GOT3 (cell line): ENCODE measurements at places on chromosomes 1 and 21.

- DNase-seq: no peak
These were observed 699 bp upstream of the RGS2 start for GRCh38 chr1:192808163-192808517.

DNA sequence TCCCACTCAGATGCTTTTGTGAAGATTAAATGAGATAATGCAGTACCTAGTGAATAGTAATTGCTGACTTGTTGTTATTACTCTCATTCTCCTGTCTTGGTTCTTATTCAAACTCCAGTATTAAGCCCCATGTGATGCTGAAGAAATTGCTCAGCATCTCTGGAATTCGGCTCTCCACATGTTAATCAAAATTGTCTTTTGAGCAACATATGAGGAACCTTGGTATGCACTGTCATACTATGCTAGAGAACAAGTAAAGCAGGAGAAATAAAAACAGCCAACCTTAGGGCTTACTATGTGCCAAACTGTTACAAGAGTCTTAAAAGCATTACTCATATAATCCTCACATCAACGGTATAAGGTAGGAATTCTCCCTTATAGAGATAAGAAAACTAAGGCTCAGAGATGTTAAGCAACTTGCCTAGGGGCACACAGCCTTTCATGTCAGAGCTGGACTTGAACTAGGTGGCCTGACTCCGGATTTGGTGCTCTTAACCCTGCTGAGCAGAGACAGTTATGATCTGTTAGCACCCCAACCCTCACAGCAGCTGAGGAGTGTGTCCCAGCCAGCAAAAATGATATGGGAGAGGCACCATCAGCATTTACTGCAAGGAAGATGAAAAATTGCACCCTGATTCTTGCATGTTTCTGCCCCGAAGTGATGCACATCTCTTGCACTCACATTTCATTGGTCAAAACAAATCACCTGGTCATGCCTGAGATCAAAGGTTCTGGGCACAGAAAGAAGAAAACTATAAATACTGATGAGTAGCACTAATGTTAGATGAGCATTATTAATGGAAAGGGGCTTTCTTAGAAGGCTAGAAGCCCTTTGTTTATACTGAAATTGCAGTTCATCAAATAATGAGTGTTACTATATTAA is 102.3 kb downstream of the OMA1 start:
- no peak for DNase-seq

DNA sequence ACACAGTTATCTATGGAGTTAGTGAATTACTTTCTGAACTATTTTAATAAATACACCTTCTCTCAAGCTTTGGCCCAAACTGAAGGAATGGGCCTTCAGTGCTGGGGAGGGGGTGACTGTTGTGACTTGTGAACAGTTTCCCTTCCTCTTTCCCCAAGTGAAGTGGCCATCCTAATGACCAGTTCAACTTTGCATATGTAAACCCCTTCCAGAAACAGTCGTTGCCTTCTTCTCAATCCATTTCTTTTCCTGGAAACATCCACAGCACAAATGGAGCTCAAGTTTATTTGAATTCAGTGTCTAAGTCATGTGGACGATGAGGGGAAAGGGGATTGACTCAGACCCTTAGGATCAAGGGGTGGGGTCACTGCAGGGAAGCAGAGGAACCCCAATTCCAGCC is 1.3 kb upstream of the INPP5B start:
- no peak for DNase-seq

DNA sequence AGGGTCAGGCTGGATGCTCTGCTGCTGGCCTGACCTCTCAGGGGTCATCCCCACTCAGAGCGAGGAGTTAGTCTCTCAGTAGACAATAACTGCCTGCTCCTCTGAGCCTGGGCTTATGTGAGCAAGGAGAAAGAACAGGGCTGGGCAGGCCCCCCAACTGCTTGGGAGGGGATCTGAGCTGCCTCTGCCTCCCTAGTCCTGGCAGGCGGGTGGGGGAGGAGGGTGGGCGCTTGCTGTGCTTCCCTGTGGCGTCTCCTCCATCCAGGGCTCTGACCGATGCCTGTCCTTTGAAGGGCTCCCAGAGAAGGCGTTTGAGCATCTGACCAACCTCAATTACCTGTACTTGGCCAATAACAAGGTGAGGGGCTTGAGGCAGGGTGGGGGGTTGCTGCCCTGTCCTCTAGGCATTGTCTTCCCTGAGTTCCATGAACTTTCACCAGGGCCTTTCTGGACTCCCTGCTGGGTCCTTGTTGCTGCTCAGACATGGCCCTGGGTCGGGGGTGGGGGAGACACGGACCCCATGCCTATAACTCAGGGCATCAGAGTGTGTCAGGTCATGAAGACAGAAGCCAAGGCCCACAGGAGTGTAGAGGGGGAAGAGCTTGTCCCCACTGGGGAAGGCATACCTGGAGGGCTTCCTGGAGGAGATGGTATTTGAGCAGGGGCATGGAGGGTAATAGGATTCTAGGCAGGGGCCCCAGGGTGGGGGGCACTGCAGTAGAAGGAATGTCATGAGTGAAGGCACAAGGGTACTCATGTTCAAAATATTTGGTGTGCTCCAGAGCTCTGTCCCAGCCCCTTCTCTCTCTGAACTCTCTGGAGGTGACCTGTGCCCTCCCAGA is 12.5 kb downstream of the PODN start:
- no peak for DNase-seq

- no peak for DNase-seq
These were observed 591.6 kb downstream of the PTPRU start for GRCh38 chr1:29827801-29828525.

DNA sequence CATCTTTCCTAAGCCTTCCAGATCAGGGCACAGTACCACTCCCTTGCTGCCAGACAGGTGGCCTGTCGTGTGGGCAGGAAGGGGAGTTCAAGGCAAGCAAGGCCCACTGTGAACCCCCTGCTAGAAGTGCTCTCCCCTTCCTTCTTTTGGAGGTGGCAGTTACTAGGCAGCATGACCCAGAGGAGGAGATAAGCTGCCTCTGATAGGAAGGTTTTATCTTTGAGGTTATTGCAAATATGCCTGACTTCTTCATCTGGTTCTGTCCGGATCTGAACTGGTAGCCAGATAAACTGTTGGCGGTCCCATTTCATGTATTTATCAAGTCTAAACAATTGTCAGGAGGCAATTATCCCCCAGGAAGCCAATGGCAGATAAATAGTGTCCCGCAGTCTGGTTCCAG is 198.2 kb upstream of the LMO4 start:
- no peak for DNase-seq

DNA sequence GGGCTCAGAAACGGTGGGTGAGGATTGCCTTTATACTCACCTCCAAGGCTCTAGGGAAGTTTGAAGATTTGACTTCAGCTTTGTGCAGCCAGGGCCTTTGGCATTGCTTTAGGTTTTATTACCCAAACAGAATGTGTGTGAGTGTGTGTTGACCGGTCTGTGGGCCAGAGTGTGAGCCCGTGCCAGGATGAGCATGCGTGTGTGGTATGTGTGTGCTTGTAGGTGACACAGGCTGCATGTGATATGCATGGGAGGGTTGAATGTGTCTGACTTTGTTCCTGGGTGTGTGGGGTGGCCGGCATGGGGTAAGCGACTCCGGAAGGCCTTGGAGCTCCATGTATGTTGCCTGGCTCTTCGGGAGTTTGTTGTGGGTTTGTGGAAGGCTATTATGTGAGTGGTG is 160.5 kb downstream of the FOXD2 start:
- DNase-seq: no peak

DNA sequence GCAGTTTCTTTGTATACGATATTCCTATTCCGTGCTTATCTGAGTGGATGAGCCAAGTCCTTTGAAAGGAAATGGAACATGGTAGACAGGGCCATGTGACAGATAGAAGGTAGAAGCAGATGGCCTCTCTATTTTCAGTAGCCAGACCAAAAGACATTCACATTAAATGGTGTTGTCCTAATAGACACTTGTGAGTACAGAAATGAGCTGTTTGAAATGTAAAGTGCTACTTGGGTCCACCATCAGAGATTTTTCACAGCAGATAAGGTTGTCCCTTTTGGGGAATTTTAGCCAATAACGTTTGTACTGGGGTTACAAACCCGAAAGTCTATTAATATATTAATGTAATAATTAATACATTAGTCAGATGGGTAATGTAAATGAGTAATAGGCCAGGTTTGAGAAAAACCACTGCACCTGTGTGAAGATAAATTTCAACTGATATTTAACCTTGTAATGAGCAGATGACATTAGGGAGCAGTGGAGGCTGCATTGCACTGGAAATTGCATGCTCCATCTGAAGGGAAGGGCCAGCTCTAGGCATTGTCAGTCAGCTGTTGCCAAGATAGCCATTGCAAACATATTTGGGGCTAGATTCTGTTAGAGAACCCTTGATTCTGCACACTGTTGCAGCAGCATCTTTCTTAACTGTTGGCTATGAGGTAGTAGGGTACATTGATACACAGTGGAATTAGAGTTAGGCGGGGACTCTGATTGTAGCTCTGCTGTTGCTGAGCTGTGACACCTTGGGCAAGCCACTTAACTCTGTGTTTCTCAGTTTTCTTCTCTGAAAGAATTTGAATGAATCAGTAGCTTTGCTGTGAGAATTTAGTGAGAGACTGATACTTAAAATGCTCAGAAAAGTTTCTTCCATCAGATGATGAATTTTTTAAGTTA is 43.8 kb downstream of the FGGY start:
- DNase-seq: no peak

DNA sequence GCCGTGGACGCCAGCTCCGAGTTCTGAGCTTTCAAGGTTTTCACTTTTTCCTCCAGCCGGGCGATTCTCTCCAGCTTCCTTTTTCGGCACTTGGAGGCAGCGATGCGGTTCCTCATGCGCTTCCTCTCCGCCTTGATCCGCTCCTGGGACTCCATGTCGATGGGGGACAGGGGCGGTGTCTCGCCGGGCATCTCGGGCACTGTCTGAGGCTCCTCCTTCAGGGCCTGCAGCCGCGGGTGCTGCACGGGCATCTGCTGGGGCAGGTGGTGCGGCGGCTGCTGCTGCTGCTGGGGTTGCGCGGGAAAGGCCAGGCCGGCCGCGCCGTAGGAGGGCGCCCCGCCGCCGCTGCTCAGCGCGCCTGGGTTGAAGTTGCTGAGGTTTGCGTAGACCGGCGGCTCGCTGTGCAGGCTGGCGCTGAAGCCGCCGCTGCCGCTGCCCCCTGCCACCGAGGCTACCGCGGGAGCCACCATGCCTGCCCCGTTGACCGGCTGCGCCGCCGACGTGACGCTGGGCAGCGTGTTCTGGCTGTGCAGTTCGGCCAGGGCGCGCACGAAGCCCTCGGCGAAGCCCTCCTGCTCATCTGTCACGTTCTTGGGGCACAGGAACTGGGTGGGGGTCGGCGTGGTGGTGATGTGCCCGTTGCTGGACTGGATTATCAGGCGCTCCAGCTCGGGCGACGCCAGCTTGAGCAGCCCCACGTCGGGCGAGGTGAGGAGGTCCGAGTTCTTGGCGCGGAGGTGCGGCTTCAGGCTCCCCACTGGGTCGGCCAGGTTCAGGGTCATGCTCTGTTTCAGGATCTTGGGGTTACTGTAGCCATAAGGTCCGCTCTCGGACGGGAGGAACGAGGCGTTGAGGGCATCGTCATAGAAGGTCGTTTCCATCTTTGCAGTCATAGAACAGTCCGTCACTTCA is 1.4 kb downstream of the JUN start:
- DNase-seq: peak; percentile 52
